ENCODE measurements at places on chromosomes 7 and 10.
A peak's percentile ranks its signal among the peaks of the same experiment; 100 is the strongest.

- DNase-seq, result no peak
Measured at GRCh38 chr10:6400331-6400730, 179.7 kb downstream of the PRKCQ start.

- peak; percentile 28 for DNase-seq
Measured at GRCh38 chr10:120456626-120457430, at the start of gene PLPP4. PLPP4 (plus strand) TSS chr10:120457227; CDS start chr10:120457306, 79 bp downstream.

GRCh38 chr7:81284576-81284975, 365.7 kb upstream of the SEMA3C start:
- no peak for DNase-seq

GRCh38 chr7:143012409-143012808, 14.5 kb downstream of the OR9A2 start:
- DNase-seq, result no peak

- no peak for DNase-seq
Measured at GRCh38 chr7:138898802-138899201, 82.4 kb downstream of the KIAA1549 start.

- DNase-seq, result no peak
Measured at GRCh38 chr7:111561654-111561903, 713 bp downstream of the IMMP2L start.

GRCh38 chr10:120011359-120012130, 119.0 kb downstream of the SEC23IP start:
- no peak for DNase-seq
